ENCODE measurements at places on chromosomes 3 and 15.

GRCh38 chr15:60913900-60914299 lies 315.2 kb downstream of the RORA start:
- DNase-seq, result no peak

GRCh38 chr3:127720985-127721935 lies 48.5 kb downstream of the ABTB1 start:
- DNase-seq, result no peak

- peak; percentile 34 for DNase-seq
Observed at GRCh38 chr3:55180936-55181535, 253.2 kb upstream of the LRTM1 start.

- DNase-seq, result no peak
Observed at GRCh38 chr3:183428447-183429211, at the start of gene MCF2L2. MCF2L2 (minus strand) TSS chr3:183428619; CDS start chr3:183427977, 642 bp downstream.

DNA sequence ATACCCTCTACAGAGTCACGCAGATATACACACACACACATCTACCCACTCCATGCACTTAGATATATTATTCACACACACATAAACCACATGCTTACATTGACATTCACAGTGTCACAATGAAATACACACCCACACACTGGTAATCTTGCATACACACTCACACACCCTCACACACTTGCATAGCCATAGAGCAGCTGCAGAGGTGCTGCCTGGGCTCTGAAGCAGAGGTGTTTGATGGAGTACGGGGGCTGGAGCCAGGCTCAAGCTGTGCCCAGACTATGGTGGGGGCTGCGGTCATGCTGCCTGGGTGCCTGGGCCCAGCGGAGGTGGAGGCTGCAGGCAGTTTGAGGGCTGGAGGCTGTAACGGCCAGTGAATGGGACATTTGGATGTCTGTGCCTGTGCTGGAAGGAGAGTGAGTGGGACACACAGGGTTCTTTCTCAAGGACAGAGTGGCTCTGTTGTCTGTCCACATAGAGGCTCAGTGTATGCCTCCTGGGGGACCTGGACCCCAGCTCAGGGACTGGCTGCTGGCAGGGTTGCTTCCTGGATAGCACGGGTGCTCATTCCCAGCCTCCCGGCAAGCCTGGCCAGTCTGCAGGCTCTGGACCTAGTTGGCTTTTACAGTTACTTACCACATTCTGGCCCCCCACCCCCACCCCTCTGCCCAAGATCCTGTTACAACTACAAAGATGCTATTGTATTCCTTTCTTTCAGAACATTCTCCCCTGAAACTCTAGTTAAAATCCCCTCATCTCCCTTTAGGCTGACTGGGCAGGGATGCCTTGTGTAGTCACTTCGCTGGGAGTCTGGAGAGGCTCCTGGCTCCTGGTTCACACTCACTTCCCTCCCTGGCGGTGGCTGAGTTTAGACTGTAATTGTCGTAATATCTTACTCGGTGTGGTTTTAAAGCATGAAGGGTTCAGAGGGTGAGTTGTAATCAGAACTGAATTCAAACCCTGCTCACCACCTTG lies 12.5 kb downstream of the GASK1A start:
- no peak for DNase-seq

- DNase-seq, result no peak
Observed at GRCh38 chr3:197353867-197354567, 55.6 kb upstream of the DLG1 start.

DNA sequence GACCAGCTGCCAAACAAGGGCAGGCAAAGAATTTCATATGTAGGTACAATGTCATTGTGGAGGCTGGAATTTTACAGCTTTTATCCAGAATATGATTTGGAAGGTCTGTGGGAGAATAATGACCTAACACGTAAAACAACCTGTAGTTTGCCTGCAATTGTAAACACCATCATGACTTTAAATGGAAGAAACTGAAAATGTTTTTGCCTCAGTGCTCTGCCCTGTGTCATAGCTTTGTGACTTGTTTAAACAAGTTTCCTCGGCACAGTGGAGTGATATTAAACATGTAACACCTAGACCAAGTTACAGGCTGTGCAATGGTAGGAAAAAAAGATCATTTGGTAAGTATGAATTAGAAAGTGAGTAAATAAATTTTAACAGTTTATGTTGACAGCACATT lies 171.6 kb upstream of the MBNL1 start:
- DNase-seq, result peak; percentile 71

GRCh38 chr3:190041333-190042041 lies 79.2 kb downstream of the P3H2 start:
- DNase-seq, result no peak

DNA sequence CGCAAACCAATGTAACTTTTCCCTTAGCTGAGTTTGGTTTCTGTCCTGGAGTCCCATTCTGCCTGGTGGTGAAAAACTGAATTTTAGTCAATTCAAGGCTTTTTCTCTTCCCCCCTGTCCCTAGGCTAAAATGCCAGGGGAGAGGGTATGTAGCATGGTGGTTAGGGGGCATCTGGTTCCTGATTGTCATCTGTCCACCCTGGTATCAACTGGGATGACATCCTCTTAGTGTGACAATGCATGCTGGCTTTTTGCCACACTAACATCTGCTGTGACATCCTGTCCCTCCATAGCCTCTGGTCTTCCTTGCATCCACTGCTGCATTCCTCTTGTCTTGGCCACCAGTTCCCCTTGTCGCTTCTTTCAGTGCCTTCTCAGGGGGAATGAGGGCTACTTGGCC lies 73.7 kb downstream of the ABHD5 start:
- DNase-seq, result no peak

GRCh38 chr3:173785004-173785403 lies 387.5 kb downstream of the NLGN1 start:
- DNase-seq, result no peak

- peak; percentile 66 for DNase-seq
Observed at GRCh38 chr3:94146455-94146854, 83.6 kb downstream of the NSUN3 start.

DNA sequence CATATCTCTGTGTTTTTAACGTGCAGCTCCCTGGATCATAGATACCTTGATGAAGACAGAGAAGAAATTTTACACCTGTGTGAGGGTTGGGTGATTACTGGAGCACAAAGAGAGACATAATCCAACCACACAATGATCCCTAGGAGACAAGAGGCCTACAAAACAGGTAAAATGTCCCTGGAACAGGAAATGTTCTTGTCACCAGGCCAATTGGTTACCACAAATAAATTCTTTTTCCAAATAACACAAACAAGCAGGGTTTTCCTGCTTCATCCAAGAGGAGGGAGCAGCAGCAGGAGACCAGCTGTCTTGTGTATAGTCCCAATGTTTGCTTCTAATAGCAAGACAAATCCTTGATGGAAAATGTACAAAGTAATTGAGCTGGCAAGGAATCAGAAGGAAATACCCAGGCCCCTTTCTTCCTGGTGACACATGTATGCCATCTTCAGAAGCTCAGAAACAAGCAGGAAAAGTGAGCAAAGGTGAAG lies 1.4 kb downstream of the MGLL start:
- no peak for DNase-seq

GRCh38 chr15:49815950-49816349 lies 195.1 kb downstream of the DTWD1 start:
- DNase-seq, result no peak

DNA sequence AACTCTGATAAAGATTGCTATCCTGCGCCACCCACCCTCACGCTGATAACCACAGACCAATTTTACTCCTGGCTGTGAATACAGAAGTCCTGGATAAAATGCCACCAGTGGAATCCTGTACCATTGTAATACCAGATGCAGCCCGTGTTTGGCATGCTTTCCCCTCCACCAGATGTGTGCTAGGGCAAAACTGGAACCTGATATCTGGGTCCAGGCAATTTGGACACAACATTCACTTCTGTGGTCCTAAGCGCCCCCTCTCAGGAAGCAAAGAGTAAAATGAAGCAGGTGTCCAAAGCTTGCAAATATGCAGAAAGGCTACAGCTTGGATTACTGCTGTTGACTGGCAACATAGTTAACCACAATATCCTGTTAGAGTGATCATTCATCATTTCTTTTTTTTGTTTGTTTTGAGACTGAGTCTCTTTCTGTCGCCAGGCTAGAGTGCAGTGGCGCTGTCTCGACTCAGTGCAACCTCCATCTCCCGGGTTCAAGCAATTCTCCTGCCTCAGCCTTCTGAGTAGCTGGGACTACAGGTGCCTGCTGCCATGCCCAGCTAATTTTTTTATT lies 32.8 kb downstream of the LOXL1 start:
- DNase-seq, result peak; percentile 40

DNA sequence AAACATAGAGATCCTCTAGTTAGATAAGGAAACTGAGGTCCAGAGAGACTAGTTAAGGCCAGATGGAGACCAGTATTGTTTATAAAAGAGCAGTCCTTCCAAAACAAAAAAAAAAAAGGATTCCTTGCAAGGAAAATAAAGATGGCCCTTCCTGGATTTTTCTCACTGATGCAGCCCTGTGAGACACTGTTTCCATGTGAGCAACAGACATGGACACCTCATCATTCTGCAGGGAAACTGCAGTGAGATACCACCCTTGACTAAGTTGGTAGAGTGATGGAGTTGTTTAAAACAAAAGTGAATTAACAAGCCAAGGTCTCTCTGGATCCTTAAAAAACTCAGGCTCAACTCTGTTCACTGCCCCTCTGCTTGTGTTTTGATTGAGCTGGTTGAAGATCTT lies 65.6 kb upstream of the MYZAP start:
- DNase-seq, result no peak

- no peak for DNase-seq
Observed at GRCh38 chr3:76554707-76555106, 485.2 kb upstream of the ROBO2 start.

DNA sequence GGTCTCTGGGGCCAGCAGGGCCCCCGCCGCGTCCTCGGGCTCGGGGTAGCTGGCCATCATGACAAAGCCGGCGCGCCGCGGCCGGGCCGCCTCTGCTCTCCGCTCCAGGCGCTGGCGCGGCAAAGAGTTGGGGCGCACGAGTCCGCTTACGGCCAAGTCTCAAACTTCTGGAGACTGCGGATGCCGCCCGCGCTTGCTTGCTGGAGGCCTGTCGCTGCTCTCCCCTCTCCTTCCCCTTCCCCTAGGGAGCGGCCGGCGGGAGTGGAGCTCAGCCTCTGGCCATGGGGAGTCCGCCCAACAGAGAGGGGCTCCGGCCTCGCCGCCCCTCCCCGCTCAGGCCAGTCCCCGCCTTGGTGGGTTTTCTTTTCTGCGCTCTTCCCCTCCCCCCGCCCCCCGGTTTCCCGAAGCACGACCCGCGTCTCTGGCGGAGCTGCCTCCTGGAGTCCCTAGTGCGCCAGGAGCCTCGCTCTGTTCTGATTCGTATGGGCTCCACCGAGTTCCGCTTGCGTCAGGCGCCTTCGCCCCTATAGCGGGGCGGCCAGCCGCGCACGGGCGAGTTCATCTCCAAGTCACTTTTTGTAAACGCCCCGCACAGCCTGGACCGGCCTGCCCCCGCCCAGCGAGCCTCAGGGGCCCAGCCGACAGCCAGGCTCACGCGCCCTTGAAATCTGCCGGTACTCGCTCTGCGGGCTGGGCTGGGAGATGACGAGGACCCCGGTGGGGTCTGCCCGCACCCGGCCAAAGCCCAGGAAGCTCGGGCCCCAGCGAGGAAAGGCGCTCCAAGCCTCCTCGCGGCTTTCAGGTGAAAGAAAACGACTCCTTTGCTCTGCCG lies at the start of the genes FOXL2 and FOXL2NB:
FOXL2 (minus strand) TSS at position 475 of the 832 bp plus-strand sequence; CDS start at position 60, 415 bp downstream.
FOXL2NB (plus strand) TSS at position 555 of the 832 bp plus-strand sequence; CDS start at position 703, 148 bp downstream.
- peak; percentile 44 for DNase-seq

DNA sequence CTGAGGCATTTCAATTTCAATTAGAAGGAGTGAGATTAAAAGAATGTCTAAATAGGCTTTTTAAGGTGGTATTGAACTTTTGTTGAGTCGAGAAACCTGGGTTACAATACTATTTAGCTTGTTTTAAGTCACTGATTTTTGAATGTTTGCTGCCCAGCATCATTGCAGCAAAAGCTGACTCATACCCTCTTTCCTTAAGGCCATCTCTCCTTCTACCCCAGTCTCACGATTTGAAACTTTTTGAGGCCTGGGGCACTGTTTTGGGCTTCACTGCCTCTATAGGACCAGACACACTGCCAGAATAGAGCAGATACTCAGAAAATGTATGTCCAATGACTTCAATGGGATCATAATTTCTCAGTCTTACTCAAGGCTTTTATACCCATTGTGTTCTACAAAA lies 319.6 kb upstream of the TGFBR2 start:
- peak; percentile 64 for DNase-seq

GRCh38 chr15:39959411-39959810 lies 25.5 kb downstream of the EIF2AK4 start:
- DNase-seq, result no peak

- DNase-seq, result no peak
Observed at GRCh38 chr3:173140986-173141385, at the start of gene SPATA16. SPATA16 (minus strand) TSS chr3:173141235; CDS start chr3:173117731, 23,504 bp downstream.

GRCh38 chr15:74441248-74441941 lies 7.6 kb upstream of the SEMA7A start:
- no peak for DNase-seq

GRCh38 chr15:47801522-47801921 lies 84.2 kb downstream of the SEMA6D start:
- DNase-seq, result peak; percentile 90

DNA sequence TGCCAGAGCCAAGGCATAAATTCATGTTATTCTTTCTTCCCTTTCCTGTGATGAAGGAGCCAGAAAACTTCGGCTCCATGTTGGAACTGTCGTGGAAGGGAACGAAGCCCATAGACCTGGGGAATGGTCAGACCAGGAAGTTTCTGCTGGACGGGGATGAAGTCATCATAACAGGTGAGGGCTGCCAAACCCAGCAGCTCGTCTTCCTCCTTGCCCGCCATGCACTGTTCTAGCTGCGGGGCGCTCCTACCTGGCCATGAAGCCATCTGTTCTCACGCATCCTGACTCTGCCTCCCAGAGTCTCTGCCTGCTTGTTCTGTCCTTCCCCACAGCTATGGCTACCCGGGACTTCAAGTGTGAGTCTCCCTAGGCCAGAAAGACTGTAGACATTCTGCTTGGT lies 28.2 kb downstream of the FAH start:
- DNase-seq, result no peak

DNA sequence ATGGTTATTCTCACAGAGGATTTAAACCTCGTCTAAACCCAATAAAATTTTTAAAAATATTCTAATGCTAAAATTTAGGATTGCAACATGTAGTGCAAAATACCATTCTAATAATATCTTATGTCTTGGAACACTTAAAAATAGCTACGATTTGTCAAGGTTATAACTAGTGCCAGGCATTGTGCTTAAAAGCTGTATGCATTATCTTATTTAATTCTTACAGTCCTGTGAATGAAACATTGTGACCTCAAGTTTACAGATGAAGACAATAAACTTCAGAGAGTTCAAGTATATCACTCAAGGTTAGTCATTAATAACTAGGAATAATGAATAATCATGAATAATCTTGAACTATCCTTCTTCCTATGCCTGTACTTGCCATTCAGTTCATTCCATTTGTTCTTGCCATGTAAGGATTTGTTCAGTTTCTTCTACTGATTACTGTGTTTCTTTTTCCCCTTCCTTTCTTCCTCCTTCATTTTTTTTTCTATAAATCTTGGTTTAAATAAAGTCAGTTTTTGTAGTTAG lies 897.6 kb upstream of the NR2F2 start:
- peak; percentile 62 for DNase-seq

- no peak for DNase-seq
Observed at GRCh38 chr3:143184099-143184498, 64.5 kb downstream of the CHST2 start.

DNA sequence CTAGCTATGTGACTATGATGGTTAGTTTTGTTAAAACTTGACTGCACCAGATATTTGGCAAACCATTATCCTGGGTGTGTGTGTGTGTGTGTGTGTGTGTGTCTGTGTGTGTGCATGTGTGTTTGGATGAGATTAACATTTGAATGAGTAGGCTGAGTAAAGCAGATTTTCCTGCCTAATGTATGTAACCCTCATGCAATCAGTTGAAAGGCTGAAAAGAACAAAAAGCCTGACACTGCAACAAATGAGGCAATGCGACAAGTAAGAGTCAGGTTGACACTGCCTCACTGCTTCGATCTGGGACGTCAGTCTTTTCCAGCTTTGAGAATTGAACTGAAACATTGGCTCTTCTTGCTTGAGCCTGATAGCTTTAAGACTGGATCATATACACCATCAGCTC lies 643.0 kb downstream of the NAALADL2 start:
- DNase-seq, result no peak

All from bronchial epithelial cell (primary cell).